ENCODE measurements at places on chromosomes 1 and 21. TPM values are rescaled to one million over a fixed set of nuclear protein-coding genes. Genes with fewer than 3 reads are reported as not detected.

CFAP141 gene
- not detected for polyA plus RNA-seq

PAX7 gene
- polyA plus RNA-seq = not detected

NBPF6 gene
- not detected for polyA plus RNA-seq

NUP133 gene
- 12.2 TPM for polyA plus RNA-seq

UBXN10 gene
- not detected for polyA plus RNA-seq

PGLYRP4 gene
- 0.08 TPM for polyA plus RNA-seq

PPFIA4 gene
- not detected for polyA plus RNA-seq

ZNF683 gene
- not detected for polyA plus RNA-seq

OR14I1 gene
- polyA plus RNA-seq = not detected

RGS8 gene
- polyA plus RNA-seq = not detected

OLFML2B gene
- polyA plus RNA-seq = 0.15 TPM

PIK3CD gene
- 63.2 TPM for polyA plus RNA-seq

SPAG17 gene
- polyA plus RNA-seq = not detected

PTGS2 gene
- not detected for polyA plus RNA-seq

C8B gene
- polyA plus RNA-seq = not detected
